ENCODE measurements at places on chromosomes 16 and 17.

GRCh38 chr17:12180644-12181261 lies 160.1 kb downstream of the MAP2K4 start:
- peak; percentile 2 for DNase-seq

DNA sequence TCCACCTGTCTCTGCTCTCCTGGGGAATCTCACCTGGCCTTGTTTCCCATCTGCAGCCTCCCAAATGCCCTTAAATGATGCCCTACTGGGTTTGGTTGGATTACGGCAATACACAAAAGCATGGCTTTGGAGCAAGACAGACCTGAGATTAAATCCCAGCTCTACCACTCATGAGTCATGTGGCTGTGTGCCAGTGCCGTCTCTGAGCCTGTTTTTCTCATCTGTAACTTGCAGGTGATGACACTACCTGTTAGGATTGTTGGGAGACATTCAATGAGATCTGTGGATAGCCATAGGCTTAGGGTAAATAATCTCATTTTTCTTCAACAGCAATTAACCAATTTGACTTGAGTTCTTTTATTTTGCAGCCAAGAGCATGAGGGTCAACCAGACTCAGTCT lies 240.3 kb downstream of the MAF start:
- no peak for DNase-seq

GRCh38 chr16:88920618-88921590 lies 54.4 kb upstream of the PABPN1L start:
- DNase-seq: no peak

GRCh38 chr17:17892009-17892408 lies 55.2 kb upstream of the SREBF1 start:
- no peak for DNase-seq

DNA sequence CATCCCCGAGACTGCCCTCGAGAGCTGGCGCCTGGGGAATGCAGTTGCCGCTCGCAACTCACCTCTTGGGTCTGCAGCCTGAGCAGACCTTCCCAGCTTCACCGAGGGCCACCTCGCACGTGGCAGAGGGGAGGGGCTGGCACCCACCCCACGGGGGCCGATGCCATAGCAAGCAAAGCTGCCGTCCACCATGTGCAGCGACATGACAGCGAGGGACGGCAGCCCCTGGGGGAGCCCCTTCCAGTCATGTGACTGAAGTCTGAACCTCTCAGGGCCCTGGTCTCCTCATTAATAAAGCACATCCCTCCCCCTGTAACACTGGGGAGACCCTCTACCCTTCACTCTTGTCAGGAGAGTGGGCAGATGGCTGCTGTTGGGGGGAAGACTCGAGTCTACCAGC lies 30.5 kb downstream of the CIBAR2 start:
- no peak for DNase-seq

- DNase-seq: no peak
These were observed 18.8 kb upstream of the RBL2 start for GRCh38 chr16:53415504-53415903.

- DNase-seq: no peak
These were observed 198.2 kb downstream of the MAF start for GRCh38 chr16:79402356-79402755.

DNA sequence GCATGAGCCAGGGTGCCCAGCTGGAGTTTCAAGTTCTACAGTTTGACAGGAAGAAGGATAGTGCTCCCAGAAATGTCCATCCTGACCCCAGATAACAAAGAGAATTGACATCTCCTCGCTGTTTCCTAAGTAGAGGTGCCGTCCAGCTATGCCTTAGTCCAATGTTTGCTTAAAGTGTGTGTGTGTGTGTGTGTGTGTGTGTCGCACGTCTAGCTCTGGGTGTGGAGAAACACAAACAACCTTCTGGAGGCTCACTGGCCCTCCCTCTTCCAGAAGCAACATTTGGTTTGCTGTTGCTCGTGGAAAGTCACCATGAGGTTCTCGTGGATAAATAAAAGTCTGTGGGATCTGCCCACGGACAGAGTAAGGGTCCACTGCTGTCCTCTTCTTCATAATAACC lies 22.1 kb downstream of the EMP2 start:
- DNase-seq: no peak

DNA sequence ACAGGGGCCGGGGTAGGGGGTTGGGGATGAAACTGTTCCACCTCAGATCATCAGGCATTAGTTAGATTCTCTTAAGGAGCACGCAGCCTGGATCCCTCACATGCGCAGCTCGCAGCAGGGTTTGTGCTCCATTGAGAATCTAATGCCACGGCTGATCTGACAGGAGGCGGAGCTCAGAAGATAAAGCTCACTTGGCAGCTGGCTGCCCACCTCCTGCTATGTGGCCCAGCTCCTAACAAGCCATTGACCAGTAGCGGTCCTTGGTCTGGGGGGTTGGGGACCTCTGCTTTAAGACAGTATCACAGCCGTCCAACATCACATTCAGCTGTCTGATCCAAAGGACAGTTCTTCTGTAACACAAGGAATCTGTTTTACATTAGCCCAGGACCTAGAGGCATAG lies 62.5 kb downstream of the SLC39A11 start:
- DNase-seq: no peak

- DNase-seq: no peak
These were observed 645 bp downstream of the NLGN2 start for GRCh38 chr17:7408252-7408727.

DNA sequence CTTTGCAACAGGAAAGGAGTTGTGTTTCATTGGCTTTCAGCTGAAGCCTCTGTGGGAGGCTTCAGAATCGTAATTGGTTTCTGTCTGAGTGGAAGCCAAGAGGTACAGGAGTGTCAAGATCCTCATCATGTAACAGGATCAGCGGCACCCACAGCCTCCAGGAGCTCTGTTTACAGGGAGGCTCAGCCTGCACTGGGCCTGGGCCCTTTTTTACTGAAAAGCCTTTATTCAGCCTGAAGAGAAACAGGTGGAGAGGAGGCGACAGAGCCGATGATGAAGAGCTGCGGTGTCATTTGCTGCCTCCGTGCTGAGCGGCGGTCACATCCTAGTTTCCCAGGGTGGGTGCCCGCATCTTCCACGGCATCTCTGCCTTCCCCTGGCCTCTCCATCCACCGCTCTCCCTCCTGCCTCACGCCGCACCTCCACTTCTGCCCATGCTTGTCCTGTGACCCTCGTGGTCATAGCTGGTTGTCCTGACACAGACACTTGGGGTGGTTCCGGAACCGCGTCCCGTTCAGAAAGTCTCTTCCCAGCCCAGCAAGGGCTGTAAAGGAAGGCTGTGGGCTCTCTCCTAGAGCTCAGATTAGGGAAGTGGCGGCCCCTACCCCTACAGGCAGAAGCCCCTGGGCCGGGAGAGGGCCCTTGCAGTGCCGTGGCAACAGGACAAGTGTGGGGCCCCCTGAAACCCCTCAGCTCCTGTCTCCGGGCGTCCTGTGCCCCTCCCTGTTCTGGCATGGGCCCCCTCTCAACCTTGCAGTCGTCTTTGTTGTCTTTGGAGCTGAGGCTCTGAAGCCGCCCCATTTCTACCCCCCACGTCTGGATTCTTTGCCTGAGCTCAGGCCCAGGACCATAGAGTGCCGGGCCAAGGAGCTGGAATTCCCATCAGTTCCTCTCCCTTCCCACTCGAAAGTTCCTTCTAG lies 53.9 kb upstream of the CHMP6 start:
- DNase-seq: no peak

GRCh38 chr16:81698310-81698641 lies 80.8 kb upstream of the PLCG2 start:
- DNase-seq: no peak

GRCh38 chr17:46108550-46109110 lies 84.6 kb downstream of the KANSL1 start:
- no peak for DNase-seq

DNA sequence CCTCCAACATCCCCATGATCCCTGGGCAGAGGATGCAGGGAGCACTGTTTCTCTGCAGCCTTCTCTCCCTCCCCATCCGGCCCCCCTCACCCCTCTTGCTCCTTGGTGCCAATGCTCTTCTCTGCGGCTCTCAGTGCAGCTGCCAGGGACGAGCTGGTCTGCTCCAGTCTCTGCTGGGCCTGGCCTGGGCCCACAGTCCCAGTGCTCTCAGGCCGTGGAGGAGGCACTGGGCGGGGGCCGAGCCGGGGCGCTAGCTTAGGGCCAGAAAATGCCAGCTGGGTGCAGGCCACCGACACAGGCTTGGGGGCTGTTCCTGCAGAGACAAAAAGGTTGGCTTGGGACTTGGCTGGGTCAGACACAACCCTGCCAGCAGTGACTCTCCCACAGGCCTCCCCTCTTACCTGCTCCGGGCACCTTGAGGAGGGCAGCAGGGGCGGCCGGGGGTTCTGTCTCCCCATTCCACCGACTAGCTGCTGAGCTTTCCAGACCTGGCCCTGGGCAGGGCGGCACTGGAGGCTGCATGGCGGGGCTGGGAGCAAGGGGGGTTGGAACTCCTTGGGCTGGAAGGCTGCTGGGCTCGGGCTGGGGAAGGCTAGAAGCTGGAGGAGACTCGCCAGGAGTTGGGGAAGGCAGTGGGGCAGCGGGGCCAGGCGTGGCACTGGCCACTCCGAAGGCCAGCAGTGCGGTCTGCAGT lies 13.8 kb downstream of the CASKIN2 start:
- DNase-seq: no peak

- no peak for DNase-seq
These were observed 61.7 kb downstream of the KPNA2 start for GRCh38 chr17:68097161-68097805.

DNA sequence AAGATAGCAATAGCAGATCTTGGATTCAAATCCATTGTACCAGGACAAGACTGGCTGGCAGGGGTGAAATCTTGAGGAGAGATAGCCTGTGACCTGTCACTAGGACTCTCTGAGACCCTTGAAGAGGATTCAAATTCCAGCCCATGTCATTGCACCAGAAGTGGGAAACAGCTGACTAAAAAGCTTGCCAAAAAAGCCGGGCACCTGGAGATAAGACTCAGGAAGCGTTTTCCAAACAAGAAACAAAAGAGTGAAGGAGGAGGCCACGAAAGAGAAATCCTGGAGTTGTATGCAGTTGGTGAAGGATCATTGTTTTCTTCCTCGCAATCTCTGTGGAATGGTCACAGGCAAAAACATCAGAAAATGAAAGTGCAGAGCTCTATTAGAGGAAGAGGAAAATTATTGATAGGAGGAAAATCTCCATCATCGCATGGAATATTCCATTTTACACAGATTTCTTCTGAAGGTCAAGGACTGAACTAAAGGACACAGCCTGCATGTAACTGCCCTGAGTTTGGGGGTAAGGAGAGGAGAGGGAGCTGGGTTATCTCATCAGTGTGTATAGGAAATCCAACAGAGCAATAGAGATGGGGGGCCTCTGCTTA lies 9.0 kb upstream of the WSB1 start:
- DNase-seq: no peak

GRCh38 chr16:74226338-74226954 lies 70.2 kb upstream of the PSMD7 start:
- DNase-seq: no peak

DNA sequence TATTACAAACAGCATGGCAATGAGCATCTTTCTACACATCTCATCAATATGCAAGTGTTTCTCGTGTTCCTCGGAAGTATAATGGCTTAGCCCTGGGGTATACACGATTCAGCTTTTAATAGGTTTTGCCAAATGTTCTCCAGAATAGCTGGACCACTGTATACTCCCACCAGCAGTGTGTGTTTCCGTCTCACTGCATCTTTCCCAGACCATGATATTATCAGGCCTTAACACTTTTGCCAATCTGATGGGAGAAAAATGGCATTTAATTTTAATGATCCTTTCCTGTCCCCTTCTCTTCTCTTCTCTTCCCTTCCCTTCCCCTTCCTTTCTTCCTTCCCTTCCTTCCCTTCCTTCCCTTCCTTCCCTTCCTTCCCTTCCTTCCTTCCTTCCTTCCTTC lies 30.8 kb downstream of the PRKCB start:
- no peak for DNase-seq

DNA sequence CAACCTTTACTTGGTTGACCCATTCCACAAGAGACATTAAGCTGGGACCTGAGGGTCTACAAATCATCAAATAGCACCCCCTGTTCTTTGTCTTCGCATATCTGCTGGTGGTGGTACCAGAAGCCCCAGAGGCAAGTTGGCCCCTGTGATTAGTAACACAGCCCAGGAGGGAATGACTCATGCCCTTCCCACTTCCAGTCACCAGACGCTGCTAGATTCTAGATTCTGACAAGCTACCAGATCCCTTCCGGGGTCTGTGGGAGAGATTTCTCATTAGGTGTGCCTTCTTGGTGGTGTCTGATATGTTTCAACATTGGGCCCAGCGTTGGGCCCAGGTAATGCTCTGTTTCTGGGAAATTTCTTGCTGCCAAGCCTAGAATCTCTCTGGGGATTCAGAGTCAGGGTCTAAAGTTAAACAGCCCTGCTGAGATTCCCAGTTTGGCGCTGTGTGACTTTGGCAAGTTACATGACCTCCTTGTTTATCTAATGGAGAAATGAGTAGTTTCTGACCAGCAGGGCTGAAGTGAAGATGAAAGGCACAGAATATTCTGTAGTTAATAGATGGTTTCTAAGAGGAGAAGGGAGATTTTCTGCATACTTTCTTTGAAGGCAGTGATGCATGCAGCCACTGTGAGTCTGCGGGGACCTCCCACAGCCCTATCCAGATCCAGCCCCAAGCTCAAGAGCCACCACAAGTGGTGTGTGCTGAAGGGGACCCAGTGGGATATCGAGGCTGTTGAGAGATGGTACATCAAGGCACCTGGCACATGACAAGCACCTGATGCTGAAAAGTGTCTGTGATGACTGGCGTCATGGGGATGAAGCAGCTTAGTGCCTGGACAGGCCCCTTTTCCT lies 3.9 kb downstream of the TRPV2 start:
- peak; percentile 45 for DNase-seq

- DNase-seq: no peak
These were observed 13.8 kb upstream of the C16orf87 start for GRCh38 chr16:46844771-46845170.

DNA sequence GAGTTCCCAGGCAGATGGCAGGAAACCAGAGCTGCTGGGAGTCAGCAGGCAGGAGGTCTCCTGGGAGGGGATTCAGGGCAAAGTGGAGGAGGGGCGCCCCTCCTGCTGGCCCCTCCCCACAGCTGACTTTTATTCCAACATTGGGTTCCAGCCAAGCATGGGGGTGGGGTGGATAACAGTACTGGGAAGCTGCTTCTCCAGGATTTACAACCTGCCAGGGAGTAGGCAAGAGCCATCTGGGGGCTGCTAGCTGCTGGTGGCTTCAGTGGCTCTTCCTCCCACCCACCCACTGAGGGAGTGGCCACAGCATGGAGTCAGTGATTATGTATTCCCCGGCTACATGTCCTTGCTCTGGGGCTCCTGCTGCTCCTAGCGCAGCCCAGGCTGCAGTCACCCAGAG lies 36.8 kb downstream of the TMEM132E start:
- DNase-seq: no peak

DNA sequence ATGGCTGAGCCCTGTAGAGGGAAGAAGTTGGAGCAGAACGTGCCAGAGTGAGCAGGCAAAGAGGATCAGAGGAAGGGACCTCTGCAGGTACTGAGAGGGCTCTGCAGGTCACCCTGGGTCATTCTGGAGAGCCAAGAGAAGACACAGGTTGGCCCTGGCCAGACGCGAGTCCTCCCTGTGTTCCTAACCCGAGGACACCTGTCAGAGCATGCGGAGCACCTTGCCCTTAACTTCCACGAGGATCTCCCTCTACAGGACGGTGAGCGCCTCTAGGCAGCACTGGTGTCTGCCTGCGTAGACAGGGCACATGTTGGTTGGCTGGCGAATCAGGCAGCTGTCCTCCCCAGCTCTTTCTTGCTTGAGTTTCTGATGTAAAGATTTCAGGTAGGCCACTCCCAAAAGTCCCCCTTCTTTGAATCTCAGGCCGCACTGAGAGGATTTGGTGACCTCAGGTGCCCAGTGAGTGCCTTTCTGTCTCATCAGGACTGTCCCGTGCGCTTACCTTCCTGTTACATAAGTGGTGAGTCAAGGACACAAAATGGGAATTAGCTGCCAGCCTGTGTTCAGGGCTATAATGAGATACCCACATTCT lies 45.3 kb downstream of the MPRIP start:
- no peak for DNase-seq

Data from activated CD4-positive, alpha-beta T cell treated with anti-CD3 and anti-CD28 coated beads for 24 hours (primary cell).